Fibroblast of pulmonary artery (primary cell): ENCODE measurements at places on chromosomes 3 and 15.

DNA sequence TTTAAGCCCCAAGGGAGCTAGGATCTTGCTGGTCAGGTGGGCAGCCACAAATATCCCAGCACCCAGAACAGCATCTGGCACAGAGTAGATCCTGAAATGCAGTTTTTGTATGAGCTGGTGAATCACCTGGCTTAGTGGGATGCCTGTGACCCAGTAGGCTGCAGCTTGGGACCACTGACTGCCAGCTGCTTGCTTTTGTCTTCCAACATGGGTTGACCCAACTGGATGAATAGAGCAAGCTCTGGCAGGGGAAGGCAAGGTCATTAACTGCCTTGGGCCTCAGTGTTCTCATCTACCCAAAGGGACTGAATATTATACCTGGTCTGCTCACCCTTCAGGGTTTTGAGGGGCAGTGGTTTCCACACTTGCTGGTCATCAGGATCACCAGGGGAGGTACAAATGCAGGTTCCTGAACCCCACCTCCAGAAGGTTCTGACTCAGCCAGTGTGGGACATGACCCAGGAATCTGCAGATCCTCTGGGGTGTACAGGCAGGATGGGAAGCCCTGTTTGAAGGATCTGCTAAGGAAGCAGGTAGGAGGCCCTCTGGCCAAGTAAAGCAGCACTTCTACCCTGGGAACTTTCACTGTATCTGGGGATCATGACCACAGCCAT is 55.4 kb downstream of the ITGA11 start:
- DNase-seq = no peak

- no peak for DNase-seq
Observed at GRCh38 chr3:170776887-170777563, 93.0 kb downstream of the RPL22L1 start.

DNA sequence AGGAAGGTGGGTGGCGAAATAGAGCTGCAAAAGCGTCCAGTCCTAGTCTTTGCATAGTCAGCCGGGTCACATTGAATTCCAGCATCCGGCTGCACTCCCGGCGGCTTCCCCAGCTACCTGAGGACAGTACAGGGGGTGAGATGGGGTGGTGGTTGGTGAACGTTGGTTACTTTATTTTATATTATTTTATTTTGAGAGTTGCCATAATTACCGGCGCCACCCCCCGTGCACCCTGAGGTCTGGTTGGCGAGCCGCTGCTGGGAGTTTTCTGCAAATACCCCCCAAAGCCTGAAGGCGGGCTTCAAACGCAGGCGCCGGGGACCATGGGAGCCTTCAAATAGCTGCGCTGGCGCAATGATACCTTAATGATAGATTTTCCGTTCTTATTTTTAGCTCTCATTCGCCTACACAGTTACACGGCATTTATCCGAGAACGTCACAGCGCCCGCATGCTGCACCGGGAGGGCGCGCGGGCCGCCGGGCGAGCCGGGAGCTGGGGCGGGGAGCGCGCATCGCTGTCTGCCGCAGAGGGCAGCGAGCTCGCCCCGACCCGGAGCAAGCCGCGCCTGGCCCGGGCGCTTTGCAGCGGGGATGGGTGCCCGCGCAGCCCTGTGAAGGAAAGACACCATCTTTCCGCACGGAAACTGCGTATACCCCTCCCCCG is 756 bp upstream of the RASGRF1 start:
- DNase-seq = no peak

DNA sequence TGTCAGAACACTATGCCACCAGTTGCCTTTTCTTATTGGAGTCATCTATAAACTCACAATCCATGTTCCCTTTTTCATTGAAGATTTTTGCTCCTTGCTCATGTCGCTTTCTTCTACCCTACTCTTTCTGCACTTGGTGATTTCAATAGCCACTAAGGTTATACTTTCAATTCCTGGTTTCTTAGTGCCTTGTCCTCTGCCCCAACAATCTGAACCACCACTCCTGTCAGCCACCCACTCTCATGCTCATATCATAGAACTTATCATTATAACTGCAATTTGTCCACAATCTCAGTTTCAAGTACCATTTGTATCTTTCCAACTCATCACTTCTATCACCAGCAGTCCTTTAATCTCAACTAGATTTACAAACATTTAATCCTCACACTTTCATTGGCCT is 10.0 kb upstream of the GRAMD1C start:
- DNase-seq = no peak

GRCh38 chr3:113204371-113204770 is 7.0 kb upstream of the BOC start:
- no peak for DNase-seq

DNA sequence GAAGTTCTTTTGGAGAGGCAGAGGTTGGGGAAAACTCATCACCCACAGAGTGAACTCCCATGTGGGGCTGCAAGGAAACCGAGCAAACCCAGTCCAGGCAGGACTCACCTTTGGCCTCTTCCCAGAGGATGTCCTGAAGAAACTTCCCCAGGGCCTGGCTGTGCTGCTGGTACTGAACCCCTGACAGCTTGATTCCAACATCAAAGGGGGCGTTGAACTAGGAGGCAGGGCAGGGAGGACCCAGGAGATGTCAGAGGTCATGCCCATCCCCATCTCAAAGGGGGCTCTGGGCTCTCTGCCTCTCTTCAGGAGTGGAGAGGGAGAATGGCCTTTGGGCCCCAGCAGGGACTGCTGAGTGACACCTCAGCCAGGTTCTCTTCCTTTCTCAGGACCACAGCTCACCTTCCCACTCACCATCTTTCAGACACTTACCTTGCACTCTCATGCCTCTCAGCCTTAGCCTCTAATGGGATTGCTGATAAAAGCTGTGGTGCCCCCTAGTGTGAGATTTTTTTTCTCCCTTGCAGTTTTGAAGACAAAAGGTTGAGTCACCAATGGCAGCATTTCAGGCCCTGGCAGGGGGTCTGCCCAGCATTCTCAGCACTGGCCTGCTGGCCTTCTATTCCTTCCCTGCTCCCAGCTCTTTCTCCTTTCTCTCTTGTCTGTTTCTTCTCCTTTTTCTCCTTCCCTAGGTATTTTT is 6.0 kb downstream of the GHRL start:
- DNase-seq = peak; percentile 83

DNA sequence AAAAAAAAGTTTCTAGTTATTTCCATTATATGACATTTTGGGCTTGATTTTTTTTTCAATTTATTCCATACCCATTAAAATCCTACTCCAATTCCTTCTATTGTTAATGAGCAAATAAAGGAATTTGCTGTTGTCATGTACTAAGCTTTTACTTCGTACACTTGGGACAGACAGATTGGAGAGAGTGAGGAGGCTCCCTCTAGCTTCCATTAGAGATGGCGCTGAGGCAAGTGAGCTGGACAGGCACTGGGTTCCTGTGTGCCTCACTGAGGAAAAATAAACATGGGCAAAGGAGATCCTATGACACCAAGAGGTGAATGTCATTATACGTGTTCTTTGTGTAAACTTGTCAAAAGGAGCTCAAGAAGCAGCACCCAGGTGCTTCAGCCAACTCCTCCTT is 441.1 kb upstream of the MDFIC2 start:
- no peak for DNase-seq

DNA sequence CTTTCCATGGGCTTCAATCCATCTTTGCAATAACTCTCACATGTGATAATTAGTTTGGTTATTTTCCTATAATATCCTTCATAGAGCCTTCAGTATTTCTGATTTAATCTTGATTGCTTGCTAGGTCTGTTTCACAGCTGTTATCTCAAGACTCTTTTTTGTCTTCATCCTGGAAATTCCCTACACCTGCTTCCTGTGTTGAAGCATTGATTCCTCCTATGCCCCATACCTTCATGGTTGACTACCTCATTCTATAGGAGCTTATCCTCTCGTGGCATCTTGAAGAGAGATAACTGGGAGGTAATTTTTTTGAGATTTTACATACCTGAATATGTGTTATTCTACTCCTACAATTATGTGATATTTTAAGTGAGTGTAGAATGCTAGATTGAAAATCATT is 26.7 kb downstream of the PIK3CA start:
- no peak for DNase-seq

DNA sequence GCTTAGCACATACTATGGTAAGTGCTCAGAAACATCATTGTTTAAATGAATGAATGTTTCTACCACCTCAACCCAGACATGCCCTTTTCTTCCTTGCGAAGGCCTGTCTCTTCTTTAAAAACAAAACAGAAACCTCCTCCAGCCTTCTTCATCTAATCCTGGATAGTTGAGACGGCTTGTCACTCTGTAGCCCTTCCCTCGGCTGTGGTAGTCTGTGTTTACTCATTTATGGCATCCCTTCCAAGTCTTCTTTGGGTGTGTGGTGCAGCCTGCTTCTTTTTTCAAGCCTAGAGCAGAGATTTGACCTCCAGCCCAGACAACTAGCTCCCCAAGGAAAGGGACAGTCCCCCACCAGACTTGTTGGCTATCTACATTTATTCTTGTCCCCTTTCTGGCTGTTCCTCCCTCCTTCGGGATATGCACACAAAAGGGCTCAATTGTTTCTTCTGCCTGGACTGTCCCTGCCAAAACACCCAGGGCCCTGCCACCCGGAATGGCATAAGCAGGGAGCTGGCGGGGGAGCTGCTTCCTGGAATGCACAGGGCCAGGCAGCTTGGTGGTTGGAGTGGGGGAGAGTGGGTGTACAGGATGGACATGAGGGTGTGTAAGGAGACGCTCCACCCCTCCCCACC is 67.8 kb downstream of the ITGA11 start:
- DNase-seq = peak; percentile 73

DNA sequence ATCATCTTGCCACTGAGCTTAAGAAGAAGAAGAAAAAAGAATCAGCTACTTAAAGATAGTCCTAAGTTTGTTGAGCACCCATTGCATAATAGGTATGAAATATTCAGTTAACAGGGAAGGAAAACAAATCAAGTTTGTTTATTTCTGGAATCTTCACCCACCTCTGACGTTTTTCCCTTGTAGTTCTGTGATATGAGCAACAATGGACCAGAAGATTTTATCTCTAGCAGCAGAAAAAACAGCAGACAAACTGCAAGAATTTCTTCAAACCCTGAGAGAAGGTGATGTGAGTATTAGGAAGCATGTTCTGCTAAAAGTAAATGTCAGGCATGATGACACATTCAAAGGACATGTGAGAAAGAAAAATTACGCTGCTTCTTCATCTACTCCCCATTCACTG is 3.7 kb downstream of the FANCI start:
- DNase-seq = peak; percentile 64

DNA sequence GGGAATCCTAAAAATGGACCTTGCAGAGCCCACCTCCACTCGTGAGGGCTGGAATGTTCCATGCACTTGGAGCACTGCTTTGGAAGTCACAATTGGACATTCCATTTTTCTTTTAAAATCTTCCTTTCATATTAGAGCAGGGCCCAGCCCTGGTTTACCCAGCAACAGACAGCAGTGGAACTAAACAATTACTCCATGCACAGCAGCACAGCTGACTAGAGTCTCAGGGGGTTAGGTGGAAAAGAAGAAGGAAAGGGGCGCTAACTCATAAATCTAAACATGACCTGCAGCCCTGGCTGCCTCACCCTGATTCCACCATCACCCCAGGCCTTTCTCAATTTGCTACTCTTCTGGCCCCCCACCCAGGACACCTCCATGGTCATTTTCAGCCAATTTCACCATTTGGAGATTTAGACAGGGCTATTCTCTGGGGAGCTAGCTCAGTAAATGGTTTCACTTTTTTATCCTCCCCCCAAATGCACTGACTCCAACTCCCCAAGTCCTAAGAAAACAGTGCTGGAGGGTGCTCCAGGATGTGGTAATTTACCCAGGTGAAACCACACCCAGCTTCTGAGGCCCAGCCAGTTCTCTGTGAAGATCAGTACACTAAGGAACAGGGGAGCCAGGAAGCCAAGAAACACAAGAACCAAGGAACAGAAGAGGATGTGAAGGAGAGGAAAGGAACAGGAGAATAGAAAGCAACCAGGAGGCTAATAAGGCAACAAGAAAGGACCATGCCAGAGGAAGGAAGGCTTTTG is 1.6 kb upstream of the LRRC31 start:
- DNase-seq = no peak

DNA sequence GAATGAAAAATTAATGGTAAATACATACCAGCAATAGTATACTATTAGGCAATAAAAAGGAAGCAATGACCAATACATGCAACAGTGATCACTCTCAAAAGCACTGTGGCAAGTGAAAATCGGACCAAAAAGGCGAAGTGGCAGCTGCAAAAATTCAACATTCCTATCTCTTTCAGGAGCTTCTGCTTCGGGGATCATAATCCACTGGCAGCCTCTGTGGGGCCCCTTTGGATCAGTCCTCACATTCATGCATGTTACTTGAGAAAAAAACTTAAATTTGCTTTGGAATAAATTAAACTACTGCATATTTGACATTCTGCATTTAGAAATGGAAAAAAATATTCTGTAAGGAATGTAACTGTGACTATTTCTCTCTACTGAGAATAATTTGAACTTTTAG is 425.6 kb downstream of the NR2F2 start:
- DNase-seq = no peak

DNA sequence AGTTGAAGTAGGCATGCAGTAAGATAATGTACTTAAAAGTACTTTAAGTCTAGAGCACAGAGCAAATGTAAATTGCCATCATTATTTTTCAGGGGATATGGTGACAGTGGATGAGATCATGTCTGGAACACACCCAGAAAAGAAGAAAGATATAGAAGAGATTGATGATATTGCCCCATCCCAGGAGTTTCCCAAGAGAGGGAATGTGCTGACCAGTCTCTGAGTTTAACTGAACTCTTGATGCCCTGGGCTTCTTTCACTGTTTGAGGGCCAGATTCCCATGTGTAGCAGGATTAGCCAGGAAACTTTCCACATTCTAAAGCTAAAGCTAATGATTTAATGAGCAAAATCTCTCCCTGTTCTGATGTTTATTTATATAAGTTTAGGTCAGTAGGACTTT is 366.8 kb upstream of the UMPS start:
- DNase-seq = peak; percentile 59

GRCh38 chr3:42936157-42936981 is 30.4 kb downstream of the ZNF662 start:
- peak; percentile 61 for DNase-seq

GRCh38 chr15:95520511-95520910 is 810.0 kb upstream of the NR2F2 start:
- no peak for DNase-seq

- DNase-seq = peak; percentile 82
Observed at GRCh38 chr3:55488398-55489055, 1.4 kb upstream of the WNT5A start.

DNA sequence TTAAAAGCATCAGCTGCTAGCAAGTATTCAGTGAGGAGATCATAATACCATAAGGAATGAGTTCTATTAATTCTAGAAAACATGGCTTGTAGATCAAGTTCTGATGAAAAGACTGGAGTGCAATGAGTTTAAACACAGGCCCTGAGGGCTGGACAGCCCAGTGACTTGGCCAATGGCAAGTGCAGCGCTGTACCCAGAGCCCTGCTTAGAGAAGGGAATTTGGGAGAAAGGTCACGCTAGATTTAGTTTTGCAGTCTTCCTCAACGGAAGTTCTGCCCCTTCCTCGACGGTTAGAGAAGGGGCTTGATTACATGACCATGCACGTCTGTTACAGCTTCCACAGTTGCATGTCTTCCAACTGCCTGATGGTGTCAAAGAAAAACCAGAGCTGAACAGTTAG is 4.0 kb downstream of the TMEM212 start:
- no peak for DNase-seq

- DNase-seq = no peak
Observed at GRCh38 chr3:50661321-50661837, 13.3 kb upstream of the DOCK3 start.

GRCh38 chr3:57046101-57046765 is 14.2 kb upstream of the SPATA12 start:
- DNase-seq = no peak
